Pulmonary artery endothelial cell (primary cell): ENCODE measurements at places on chromosomes 2 and 18. TPM values are rescaled to one million over a fixed set of nuclear protein-coding genes. Genes with fewer than 3 reads are reported as not detected.

DNA sequence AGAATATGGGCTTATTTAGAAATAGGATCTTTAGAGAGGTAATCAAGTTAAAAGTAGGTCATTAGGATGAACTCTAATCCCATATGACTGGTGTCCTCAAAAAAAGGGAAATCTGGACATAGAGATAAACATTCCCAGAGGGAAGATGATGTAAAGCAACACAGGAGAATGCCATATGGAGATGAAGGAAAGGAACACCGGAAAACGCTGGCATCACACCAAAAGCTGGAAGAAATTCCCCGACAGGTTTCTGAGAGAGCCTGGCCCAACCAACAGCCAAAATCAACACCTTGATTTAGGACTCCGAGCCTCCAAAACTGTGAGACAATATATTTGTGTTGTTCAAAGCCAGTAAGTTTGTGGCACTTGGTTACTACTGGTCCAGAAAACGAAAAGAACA is 296.7 kb downstream of the DSEL start:
- DNase-seq: peak; percentile 40

C2orf78 gene
- total RNA-seq: not detected in 2 replicates

CCDC141 gene
- under 0.01 TPM in 1 of 2 replicates, not detected in the other for total RNA-seq

- peak; percentile 80 for DNase-seq
Measured at GRCh38 chr2:36655453-36655852, 41.1 kb upstream of the VIT start.

- DNase-seq: no peak
Measured at GRCh38 chr2:234672498-234673150, 175.7 kb upstream of the ARL4C start.

TMEM87B gene
- 30.2 and 42.8 TPM in 2 replicates for total RNA-seq

CFAP221 gene
- total RNA-seq: 1.1 TPM in 1 of 2 replicates, not detected in the other

CIB4 gene
- not detected in 2 replicates for total RNA-seq

DNA sequence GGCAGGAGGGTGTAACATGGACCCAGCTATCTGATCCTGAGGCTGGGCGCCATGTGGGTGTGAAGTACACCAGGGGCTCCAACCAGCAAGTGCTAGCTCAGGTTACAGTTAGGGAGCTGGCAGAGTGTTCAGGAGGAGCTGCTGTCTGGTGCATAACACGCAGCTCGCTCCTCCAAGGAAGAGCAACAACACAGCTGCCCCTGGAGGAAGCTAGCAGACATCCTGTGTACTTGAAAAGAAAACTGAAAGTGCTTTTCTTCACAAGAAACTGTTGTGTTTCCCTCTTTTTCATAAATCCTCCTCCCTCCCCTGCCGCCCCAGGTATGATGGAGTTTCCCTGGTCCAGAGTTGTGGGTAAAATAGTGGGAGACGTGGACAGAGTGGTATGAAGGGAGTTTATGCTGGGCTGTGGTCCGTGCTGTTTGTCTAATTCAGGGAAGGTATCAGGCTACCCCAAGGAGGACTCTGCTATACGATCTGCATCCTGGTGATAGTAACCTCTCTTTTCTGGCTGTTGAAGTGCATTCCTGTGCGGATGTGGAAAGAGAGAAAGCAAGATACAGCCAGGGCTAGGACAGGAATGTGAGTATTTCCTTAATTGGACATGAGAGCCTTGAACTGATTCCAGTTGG is 6.1 kb upstream of the LBH start:
- DNase-seq: peak; percentile 29

GRCh38 chr2:191522478-191523120 is 155.3 kb upstream of the NABP1 start:
- no peak for DNase-seq

- no peak for DNase-seq
Measured at GRCh38 chr2:198928026-198928425, 529.7 kb downstream of the SATB2 start.

DNA sequence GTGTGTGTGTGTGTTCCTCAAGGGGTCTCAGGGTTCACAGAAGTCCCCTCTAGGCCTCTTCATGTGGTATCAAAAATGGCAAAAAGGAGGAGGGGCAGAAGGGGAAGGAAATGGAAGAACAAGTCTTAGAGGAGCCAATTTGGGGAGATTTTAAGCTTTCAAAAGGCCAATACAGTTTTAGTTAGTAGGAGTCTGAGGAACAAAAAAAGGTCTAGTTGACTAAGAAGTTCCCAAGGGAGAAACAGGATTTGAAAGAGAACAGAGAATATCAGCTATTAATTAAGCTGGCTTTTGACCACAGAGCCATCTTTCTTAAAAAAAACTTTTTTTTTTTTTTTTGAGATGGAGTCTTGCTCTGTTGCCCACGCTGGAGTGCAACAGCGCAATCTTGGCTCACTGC is 7.1 kb downstream of the RNF125 start:
- DNase-seq: no peak
